CD8-positive, alpha-beta memory T cell (primary cell): ENCODE measurements at places on chromosomes 5 and 9.

GRCh38 chr9:105928416-105928815 lies 234.1 kb downstream of the TMEM38B start:
- no peak for DNase-seq

DNA sequence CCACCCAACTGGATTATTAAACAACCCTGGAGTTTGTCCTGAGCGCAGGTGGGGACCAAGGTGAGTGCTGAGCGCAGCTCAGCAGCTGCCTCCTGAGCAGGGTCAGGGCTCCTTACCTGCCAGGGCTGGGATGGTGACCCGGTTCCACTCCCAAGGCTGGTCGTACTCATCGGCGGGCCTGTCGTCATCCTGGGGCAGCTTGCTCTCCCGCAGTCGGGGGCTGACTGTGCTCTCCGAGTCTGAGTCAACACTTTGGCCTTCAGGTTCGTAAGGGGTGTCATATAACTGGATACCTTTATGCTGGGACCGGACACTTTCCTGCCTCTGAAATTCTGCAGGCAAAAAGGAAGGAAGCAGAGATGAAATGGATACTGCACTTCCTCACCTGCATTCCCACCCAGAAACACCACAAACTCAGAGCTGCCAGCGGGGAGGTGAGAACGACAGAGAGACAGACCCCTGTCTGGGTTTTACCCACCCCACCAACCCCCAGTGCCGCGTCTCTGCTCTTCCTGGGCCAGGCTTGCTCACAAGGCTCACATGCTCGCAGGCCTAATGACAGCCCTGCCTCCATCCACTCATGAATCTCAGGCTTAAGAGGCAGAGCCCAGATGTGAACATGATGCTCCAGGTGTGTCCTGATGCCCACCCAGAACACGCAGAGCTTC lies 70.7 kb upstream of the SLC25A51 start:
- no peak for DNase-seq

DNA sequence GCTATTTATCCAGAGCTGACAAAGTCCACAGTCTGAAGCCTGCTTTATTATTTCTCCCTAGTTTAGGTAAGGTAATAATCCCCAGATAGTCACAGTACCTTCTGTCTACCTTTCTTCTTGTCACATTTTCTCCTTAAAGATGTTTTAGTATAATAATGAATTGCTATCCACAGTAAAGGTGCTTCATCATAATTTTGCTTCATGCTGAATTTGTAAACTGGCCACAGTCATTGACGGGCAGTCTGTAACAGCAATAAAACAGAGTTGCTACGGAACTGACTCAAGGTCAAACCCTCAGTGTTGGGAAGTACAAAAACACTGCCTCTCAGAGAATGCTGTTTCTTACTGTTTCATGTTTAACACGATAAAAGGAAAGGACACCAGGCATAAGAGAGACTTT lies 195.7 kb downstream of the ZNF608 start:
- DNase-seq: no peak

GRCh38 chr5:108257996-108258395 lies 123.9 kb downstream of the FBXL17 start:
- no peak for DNase-seq

DNA sequence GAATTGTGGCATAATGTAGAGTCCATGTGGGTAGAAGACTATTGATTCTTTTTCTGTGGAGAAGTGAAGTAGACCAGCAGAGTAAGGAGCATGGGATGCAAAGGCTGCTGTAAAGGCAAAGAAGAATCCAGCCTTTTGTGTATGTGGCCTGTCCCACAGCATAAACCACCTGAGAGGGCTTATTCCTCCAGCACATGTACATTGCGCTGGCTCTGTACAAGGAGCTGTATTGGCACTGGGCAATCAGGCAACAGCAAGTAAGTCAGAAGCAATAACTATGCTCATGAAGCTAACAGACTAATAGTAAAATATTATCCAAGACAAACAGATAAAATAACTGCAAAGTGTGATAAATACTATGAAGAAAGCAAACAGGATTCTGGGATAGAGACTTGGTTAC lies 86.2 kb downstream of the LURAP1L start:
- DNase-seq: no peak

GRCh38 chr5:19802686-19803085 lies 185.3 kb downstream of the CDH18 start:
- DNase-seq: no peak

GRCh38 chr5:38382898-38383297 lies 124.5 kb downstream of the EGFLAM start:
- DNase-seq: peak; percentile 41

DNA sequence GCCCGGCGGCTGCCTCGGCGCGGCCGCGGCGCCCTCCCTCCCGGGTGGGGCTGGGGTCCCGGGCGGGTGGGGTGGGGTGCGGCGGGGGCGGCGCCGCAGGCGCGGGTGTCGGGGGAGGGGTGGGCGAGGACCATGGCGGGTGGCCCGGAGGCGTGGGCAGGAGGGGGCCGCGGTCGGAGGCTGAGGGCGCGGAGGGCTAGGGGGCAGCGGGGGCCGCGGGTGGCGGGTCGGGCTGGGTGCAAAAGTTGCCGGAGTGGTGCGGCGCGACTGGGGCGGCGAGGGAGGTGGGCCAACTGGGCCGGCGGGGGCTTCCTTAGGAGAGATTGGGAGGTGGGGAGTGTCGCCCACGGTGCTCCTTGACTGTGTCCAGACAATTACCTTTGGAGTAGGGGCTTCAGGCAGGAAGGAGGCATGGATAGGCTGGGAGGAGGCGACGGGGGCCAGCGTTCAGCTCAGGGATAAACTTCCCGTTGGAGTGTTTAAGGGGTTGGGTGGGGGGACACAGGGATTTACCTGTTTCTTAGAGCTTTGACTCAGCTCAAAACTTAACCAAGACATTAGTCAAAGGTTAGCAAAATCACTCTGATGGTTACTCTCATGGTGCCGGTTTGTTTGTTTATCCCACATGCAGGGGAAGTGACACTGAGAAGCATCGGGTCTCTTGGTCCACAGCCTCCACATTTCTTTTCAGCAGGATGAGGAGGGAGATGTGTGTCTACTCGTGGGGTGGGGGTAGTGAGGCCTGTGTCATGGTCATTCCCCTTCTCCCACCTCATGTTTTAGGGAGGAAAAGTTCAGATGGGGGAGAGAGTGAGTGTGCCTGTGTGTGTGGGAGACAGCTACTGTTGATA lies 859 bp downstream of the CSNK1G3 start:
- DNase-seq: peak; percentile 24

DNA sequence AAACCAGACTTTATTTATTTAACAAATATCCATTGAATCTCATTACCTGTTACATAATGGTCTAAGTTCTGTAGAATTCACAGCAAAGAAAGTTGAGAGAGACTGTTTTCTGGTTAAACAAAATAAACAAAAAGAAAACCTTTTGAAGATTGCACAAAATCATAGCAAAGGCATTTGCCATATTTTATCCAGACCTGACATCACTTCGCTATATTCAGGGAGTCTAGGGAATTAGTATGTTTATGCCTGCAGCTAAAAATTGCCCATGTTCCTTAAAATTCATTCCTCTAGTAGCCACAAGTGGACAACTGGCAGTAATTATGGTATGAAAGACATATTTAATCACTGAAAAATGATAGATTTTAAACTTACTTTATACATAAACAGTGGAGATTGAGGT lies 577.0 kb upstream of the DAB2 start:
- no peak for DNase-seq

- no peak for DNase-seq
Observed at GRCh38 chr9:76359766-76360165, 34.5 kb downstream of the RFK start.

DNA sequence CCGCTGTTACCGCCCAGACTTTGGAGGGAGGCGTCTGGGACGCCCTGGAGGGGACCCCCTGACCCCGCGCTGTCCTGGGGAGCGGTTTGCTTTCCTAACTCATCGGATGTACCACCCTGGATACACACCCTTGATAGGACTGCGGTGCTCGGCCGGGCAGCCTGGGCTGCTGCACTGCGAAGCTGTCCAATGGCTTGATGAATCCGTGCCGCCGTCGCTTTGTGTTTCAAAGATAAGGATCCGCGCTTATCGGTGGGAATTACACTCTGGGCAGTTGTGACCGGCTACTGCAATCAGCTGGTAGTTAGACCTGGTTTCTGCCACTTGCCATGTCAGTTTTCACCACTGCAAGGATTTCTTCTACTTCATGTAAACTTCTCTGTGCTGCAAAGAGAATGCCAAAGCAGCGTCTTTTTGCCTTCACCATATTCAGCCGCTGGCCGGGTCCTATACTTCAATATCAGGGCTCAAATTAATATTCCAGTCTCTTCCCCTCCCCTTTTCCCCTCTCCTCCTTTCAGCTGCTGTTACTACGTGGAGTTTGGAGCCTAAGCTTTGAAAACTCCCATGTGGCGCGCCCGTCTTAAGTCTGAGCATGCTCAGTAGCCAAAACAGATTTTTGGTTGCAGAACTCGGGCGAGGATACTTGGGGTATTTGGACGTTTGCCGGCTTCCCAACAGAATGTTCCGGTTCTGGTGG lies 727 bp downstream of the SMAD5 start:
- DNase-seq: peak; percentile 7

- DNase-seq: peak; percentile 20
Observed at GRCh38 chr5:75681125-75681830, 36.0 kb downstream of the POC5 start.

GRCh38 chr5:108642170-108642906 lies 105.4 kb upstream of the FER start:
- peak; percentile 39 for DNase-seq

GRCh38 chr5:123364441-123365155 lies 58.6 kb downstream of the CEP120 start:
- DNase-seq: no peak

DNA sequence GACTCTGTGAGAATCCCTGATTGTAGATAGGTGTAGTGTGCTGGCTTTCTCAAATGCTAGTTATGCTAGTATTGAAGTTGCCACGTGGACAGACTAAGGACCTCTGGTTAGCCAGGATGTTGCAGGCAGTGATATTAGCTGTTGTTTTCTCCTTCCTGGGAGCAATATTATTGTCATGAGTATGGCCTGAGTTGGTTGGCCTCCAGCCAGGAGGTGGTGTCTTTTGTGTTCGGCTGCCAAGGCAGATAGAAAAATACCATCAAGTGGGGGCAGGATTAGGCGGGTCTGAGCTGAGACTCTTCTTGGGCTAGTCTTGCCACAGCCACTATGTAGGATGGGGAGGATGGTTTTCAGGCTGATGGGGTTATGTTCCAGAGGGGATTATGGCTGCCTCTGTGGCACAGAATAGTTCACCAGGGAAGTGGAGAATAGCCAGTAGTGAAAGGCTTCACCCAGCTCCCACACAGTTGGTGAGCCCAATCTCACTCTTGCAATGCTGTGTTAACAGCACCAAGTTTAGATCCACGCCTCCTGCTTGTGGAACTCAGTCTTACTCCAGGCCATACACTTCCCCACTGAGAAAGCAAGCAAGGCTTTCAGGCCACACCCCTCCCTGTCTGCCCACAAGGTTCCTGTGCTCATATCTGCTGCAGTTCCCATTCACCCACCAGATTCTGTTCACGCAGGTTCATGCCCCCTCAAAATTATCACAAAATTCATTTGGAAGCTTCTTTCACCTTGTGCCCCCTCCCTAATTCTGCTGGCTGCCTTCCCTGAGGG lies 31.2 kb downstream of the GHR start:
- no peak for DNase-seq

- no peak for DNase-seq
Observed at GRCh38 chr5:124963236-124963919, 216.9 kb upstream of the ZNF608 start.

DNA sequence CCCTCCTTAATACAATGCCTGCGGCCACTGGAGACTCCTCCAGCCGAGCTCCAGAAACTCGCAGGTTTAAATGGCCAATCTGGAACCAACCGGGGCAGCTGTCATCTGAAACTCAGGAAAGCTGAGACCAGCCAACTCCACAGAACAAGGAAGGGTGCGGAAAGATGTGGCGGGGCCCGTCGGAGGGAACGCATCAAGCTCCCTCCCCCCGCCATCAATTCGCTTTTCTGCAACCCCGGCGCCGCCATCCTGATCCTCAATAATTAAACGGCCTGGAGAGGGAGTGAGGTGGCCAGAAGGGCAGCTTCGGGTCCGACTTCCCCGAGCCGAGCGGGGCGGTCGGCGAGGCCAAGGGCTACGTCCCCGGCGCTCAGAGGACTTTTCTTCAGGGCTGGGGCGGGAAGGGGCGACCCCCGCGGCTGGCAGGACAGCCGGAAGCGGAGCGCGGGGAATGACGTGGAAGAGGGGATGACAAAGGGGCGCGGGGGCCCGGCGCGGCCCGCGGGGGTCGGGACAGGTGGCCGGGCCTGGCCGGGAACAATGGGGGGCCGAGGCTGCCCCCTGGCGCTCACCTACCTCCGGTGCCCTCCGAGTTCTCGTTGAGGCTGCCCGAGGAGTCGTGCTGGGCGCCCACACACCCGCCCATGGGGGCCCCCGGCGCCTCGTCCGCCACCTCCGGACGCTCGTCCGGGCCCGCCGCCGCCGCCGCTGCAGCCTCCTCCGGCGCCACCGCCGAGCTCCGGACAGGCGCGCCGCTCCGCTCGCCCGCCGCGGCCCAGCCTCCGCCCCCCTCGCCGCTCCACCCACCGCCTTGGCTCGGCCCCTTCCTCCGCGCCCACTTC lies at the start of gene UBTD2:
TSS of gene UBTD2 (minus strand) at position 745 of the 842 bp plus-strand sequence. CDS start at position 646, 99 bp downstream.
- peak; percentile 67 for DNase-seq

DNA sequence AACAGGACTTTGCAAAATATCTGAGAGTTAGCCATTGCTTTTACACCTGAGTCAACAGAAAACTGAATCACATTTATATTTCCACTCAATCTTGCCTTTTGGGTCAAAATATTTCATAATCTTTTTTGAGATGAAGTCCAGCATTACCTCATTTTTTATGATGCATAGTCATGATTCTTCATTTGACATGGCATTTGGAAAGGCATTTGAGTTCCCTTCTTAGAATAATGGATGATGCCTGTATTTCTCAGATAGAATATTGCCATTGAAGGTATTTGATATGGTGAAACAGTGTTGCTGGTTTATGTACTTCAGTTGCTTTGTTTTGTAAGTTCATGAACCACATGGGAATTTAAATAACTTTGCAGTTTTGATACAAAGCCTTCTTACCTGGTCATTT lies 180.4 kb downstream of the PRR16 start:
- DNase-seq: no peak

- no peak for DNase-seq
Observed at GRCh38 chr9:21825637-21826036, 23.2 kb downstream of the MTAP start.

- no peak for DNase-seq
Observed at GRCh38 chr5:39191216-39191615, 28.1 kb downstream of the FYB1 start.

- no peak for DNase-seq
Observed at GRCh38 chr9:36164989-36165388, 4.2 kb upstream of the CCIN start.

GRCh38 chr5:80083101-80083890 lies 48.1 kb downstream of the THBS4 start:
- DNase-seq: peak; percentile 51
